ENCODE measurements at places on chromosomes 2 and 18.
A peak's percentile ranks its signal among the peaks of the same experiment; 100 is the strongest.

GRCh38 chr2:218781691-218782527, at the start of gene CYP27A1:
CYP27A1 (plus strand) TSS chr2:218782147; CDS start chr2:218782183, 36 bp downstream.
- DNase-seq: peak; percentile 67

DNA sequence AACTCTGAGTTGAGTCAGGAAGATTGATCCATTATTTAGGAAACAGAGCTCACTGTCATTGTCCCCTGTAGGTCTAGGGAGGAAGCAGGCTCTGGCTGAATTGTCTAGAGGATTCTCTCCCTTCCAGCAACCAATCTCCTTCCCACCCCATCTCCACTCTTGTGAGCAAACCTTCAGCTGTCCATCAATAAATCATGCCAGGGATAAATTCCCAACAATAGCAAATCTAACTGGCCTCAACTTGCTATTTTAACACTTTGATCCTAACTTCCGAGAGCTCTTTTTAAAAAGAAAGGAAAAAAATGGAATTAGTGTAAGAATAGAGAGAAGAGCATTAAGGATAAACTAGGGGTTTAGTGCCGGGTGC, 53.5 kb downstream of the ATP8B1 start:
- DNase-seq: no peak

- no peak for DNase-seq
Measured at GRCh38 chr18:23386317-23386716, 66.8 kb upstream of the RIOK3 start.

DNA sequence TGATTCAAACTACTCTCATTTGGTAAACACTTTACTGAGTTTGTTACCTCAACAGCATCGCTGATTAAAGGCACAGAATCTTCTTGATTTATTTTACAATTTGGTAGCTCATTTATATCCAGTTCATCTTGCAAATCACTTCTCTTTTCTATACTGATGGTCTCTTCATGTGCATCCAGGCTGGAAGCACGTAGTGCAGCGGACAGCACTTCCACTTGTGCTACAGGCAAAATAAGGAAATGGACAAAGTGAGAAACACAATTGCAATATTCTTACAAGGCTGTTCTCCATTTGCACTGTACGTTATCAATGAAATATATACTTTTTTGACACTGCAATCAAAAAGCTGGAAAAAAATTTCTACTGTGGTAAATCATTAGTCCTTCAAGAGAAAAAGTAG, 51.0 kb downstream of the PPP4R1 start:
- DNase-seq: no peak

DNA sequence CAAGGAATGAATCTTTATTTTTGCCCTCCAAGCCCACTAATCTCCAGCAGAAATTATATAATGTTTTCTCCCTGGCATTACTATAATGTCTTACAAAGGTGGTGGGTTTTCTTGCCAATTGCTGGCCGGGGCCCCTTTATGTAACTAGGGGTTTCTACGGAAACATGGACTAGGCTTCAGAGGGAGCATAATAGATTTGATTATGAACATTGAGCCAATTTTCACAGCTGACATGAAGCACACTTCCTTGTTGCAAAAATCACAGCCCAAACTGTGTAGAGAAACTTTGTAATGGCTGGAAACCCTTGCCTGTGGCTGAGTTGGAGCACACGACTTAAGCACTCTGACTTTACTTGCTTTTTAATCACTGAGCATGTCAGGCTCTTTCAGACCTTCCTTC, 3.8 kb upstream of the CYRIA start:
- no peak for DNase-seq

Measured in HuH-7.5 (cell line).